Fibroblast of upper back skin (primary cell): ENCODE measurements at places on chromosomes 13 and 19.
A peak's percentile ranks its signal among the peaks of the same experiment; 100 is the strongest.

DNA sequence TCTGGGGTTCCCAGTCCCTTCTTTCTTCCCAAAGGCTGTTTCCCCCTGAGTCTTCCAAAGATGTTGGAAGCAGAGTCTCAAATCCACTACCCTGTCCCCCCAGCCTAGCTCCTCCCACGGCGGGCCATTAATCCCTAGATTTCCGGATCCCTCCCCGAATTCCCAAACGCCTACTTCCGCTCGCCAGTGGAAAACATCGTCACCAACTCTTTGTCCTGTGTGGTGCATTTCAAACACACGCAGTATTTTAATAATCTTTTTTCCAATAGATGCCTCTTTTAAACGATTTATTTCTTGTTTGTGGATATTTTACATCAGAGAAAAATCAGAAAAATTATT is 610 bp downstream of the ZNF791 start:
- DNase-seq, result peak; percentile 73

- DNase-seq, result no peak
Measured at GRCh38 chr19:16018106-16018755, 58.1 kb upstream of the TPM4 start.

- no peak for DNase-seq
Measured at GRCh38 chr13:105961438-105961837, 574.0 kb downstream of the EFNB2 start.

DNA sequence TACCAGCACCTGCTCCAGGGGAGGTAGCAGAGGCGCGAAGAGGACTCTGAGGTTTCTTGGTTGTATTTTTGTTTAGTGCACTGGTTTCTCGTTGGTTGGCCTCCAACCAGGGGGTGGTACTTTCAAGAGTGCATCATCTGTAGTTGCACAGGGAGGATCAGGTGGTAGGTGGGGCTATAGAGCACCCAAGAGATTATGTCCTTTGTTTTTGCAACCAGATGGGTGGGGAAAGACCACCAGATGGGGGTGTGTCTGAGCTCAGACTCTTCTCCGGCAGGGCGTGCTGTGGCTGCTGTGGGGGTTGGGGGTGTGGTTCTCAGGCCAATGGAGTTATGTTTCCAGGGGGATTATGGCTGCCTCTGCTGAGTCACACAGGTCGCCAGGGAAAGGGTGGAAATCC is 254.4 kb upstream of the KLF12 start:
- DNase-seq, result no peak

DNA sequence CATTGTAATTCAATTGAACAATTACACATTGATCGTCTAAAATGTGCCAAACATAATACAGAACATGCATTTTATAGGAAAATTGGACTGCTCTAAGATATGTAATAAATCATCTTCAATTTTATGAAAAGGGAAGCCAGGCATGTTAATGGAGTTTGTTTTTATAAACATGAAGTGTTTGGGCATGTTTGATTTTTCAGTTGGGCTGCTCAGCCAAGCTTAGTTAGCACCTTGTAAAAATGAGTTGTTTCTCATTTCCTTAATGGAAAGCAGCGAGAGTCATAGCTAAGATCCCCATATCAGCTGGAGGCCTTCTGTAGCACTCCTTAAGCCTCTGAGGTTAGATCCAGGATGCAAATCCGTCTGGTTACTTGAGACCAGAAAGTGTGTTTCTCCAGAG is 422.3 kb downstream of the SPRY2 start:
- no peak for DNase-seq

GRCh38 chr13:99288089-99288488 is 19.1 kb downstream of the GPR183 start:
- no peak for DNase-seq

DNA sequence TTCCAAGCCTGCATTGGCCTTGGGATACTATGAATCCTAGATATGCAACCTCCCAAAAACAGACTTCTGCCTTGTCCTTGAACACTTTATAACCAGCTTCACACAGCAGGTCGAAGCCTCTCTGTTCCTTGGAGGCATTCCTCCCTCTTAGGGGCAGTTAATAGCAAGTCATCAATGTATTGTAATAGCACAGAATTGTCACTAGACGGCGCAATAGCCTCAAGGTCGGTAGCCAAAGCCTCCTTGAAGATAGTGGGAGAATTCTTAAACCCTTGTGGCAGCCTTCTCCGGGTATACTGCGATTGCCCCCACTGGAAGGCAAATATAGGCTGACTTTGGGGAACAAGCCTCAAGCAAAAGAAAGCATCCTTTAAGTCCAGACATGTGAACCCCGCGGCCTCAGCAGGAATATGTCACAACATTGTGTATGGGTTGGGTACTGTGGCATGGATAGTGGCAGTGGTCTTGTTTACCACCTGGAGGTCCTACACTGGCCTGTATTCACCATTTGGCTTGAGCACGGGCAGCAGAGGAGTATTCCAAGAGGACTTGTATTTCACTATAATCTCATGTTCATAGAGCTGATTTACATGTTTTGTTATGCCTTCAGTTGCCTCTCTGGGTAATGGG is 61.1 kb downstream of the ZNF431 start:
- DNase-seq, result no peak

DNA sequence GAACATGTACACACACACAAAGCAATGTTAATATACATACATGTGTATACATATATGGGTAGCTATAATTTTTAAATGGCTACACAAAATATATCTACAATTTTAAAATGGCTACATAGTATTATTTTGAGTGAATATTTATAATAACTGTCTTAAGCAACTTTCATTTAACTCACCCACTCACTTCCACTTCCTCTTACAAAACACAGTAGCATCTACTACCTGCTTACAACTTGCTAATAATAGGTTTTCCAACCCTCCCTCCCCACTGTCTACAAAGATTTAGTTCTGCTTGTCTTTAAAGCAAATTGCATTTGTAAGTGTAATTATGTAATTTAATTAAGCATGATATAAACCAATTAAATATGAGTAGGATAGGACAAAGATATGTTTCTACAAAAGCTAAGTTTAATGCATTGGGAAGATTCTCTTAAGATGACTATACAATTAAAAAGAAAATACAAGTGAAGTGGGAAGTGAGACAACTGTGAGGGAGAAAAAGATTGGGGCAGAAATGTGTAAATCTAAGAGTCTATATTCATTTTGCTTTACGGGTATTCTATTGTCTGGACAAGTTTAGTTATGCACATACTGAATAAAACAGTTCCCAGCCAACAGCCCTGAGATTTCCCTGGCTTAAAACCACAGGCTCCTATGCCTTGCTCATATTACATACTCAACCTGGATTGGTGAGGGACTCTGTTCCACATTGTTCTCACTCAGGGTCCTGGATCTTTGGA is 583.1 kb downstream of the EFNB2 start:
- no peak for DNase-seq

DNA sequence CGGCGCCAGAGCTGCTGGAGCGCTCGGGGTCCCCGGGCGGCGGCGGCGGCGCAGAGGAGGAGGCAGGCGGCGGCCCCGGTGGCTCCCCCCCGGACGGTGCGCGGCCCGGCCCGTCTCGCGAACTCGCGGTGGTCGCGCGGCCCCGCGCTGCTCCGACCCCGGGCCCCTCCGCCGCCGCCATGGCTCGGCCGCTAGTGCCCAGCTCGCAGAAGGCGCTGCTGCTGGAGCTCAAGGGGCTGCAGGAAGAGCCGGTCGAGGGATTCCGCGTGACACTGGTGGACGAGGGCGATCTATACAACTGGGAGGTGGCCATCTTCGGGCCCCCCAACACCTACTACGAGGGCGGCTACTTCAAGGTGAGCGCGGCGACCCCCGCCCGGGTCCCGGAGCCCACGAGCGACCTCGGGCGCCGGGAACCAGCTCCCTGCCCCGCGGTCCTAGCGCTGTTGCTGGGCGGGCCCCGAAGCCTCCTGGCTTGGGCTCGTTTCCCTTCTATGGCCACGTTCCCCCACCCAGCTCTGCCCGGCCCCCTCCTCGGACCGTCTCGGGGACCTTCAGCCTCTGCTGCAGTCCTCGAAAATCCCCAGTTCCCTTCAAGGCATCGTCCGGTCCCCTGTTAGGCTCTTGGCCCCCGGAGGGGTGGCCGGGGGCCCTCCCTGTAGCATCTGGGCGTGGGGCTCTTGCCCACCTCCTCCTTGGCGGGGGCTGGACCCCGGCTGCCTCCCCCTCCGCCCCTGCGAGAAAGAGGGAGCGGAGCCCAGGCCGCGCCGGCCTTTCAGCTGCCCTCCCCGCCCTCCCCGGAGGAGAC is at the start of gene CDC34:
TSS of gene CDC34 (plus strand) at position 8 of the 808 bp plus-strand sequence. CDS start at position 180, 172 bp downstream.
- no peak for DNase-seq

DNA sequence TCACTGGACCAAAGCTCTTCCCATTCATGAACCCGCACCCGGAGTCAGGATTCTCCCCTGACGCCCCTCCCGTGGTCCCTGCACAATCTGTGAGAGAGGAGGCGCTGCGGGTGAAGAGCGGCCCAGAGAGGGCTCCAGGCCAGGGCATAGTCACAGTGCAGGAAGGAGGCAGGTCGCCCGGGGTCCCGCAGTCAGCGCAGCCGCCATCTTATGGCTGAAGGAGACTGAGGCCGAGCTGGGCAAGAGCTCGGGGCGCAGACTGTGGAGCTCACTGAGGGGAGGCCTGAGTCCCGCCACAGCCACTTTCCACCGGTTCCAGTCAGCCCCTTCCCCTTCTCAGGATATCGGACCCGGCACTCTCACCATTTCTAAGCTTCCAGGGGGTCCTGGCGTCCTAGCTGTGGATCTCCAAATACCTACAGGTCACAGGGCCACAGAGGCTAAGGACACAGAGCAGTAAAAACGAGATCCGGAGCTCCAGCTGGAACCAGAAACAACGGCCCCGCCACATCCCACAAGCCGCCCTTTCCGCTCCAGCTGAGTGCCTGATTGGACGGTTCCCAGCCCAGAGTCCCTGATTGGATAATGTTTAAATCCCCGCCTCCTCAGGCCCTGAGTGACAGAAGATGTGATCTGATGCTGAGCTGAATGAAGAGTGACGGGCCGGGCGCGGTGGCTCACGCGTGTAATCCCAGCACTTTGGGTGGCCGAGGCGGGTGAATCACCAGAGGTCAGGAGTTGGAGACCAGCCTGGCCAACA is at the start of gene ZNF99:
TSS of gene ZNF99 (minus strand) at position 501 of the 760 bp plus-strand sequence. CDS start at position 366, 135 bp downstream.
- no peak for DNase-seq

DNA sequence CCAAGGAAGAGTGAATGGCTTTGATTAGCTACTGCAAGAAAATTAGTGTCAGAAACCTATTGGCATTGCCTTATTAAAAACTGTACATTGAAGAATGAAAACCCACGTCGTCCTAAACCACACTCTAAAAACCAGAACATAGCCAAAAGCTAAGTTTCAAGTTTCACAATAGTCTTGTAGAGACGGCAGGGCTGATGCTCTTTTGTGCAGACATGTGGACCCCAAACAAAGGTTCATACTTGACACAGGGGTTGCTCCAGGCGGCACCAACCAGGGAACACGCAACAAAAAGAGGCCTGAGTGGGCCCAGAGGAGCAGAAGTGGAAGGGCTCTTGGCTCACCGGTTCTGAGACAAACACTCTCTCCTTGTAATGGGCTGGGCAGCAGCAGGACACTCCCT is 28.6 kb upstream of the MIR17HG start:
- no peak for DNase-seq

- DNase-seq, result no peak
Measured at GRCh38 chr19:34715357-34715756, 18.7 kb upstream of the ZNF181 start.

DNA sequence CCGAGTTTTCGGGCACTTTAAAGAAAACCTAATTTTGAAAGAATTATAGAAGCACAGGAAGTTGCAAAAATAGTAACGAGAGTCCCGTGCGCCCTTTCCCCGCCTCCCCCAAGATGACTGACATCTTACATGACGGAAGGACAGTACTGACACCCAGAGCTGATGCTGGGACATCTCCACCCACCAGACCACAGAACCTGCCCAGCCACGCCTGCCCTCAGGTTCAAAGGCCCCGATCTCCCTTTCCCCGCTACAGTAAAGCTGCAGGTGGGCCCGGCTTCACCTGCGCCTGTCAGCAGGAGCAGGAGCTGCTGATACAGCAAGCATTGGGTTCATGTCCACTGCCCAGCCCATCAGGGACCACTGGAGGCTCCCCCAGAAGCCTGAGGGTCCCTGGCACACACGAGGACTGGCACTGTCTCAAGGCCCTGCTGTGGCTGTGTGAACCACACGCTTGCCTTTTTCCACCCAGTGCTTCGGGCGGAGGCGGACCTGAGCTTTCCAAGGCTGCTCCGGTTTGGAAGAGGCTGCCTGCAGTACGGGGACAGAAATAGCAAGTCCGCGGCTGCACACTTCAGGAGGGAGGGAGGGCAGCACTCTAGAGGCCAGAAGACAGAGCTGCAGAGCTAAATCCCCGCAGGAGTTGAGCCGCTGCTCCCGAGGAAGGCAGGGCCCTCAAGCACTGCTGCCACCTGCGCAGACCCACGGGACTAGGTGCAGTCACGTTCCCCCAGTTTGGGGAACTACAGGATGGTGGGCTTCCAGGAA is 8.7 kb downstream of the MAP2K2 start:
- DNase-seq, result no peak

DNA sequence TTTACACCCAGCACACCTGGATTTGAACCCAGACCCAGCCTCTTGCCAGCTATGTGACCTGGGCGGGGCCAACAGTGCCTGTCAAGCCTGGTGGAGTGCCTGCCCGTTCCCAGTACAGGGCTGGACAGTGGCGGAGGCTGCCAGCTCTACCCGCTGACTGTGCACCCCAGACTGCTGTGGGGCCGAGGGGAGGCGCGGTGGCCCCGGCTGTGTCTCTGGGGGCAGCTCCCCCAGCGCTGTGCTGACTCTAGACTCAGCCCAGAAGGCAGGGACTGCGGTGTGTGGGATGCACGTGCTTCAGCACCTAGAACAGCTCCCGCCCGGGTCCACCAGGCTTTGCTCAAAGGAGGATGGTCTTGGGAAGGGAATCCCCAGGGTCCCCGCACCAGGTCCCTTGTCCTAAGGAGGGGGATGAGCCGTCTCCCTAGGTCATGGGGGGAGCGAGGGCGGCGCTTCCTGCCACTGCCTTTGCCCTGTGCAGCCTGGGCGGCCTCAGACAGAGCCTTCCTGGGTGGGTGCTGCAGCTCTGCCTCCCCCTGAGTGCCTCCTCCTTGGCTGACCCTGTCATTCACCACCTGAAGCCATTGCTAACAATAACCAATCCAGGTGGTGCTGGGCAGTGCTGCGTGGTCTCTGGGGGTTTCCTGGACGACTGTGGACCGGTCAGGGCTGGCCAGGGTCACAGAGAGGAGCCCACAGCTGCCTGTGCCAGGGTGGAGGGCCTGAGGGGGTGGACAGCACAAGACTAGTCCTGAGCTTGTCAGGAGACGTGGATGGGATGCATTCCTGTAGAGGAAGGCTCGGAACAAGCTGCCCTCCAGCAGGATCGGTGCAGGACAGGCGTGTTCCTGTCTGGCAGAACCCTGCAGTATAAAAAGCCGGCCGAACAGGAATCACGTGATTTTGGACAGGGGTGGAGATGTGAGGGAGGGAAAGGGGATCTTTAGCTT is 18.6 kb downstream of the TMEM255B start:
- DNase-seq, result peak; percentile 28

DNA sequence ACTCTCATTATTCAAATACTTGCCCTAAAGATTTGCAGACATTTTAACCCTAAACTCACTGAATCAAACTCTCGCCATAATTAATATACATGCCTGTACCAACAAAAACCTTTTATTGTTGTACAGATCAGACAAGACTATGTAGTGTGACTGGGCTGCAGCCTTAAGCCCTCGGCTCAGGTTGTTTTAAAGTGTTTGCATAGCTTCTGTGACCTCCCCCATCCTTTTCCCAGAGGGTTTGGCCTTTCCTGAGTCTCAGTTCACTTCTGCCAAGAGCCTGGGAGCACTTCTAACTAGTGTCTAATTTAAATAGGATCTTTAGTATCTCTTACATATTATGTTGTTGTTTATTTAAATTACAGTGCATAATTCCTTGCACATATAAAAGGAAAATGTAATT is 158.2 kb downstream of the HS6ST3 start:
- no peak for DNase-seq

GRCh38 chr13:44365008-44365407 is 8.6 kb upstream of the SERP2 start:
- DNase-seq, result peak; percentile 80
